Fibroblast of villous mesenchyme (primary cell): ENCODE measurements at places on chromosomes 16 and 17.

DNA sequence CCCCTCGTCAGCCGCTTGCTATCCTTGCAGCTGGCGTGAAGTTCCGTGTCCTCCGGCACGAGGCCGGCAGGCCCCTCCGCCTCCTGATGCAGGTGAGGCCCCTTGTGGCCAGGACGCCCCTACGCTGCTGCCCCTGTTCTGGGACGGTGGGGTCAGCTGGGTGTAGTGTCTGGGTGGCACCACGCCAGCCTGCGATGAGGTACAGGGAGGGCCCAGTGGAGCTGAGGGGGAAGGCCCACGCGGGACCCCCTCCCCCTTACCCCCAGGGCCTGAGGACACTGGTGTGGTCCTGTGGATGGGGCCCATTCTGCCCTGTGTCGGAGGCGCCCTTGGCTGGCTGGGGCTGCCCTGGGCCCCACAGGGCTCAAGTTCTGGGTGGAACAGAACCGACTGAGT lies 7.7 kb upstream of the RAB40C start:
- DNase-seq = no peak

DNA sequence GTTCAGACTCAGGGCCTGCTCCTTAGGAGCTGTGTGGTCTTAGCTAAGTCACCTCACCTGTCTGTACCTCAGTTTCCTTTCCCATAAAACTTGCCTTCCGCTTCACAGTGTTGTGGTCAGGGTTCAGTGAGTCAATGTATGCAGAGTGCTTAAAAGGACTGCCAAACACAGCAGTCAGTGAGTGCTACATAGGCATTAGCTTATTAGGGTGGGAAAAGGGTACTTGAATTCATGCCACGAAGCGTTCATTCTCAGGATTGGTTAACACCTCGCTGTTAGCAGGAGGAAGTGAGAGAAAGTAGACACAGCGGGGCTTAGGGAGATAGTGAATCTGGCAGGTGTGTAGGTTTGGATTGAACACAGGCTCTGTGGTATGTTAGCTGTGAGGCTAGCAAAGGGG lies 155.2 kb downstream of the SHISA9 start:
- no peak for DNase-seq

GRCh38 chr17:47698749-47699535 lies 5.0 kb downstream of the TBKBP1 start:
- DNase-seq = peak; percentile 33

DNA sequence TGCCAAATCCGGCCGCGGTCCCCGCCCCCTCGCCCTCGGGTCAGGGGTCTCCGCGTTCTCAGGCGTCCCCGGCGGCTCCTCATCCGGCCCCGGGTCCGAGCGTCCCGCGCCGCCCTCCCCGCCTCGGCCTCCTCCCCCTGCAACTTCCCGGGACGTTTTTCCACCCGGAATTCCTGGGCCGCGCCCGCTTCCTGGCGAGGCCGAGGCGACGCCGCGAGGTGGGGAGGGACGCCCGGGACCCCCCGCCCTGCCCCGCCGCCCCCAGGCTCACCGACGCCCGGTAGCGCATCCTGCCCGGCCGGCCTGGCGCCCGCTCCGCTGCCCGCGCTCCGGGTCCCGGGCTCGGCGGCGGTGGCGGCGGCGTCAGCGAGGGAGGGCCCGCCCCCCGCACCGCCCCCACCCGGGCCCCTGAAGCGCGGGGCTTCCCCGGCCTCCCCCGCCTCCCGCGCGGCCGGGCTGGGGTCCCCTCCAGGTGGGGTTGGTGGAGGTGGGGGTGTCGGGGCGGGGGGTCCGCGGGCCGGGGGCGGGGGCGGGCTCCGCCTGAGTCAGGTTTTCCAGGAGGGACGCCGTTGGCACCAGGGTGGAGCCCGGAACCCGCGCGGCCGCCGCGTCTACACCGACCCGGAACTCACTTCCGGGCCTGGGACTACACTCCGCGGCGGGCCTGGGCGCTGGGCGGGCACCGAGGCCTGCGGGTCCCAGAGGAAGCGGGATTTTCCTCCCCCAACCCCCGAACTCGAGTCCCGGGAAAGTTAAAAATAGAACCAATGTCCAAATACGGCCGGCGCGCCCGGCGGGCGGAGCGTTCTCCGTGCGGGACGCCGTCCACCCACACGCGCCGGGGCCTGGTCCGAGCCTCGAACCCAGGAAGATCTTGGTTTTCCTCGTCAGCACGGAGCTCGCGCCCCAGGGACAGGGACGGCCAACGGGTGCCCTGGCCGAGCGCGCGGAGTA lies 6.8 kb downstream of the MYO1C start:
- DNase-seq = peak; percentile 67

- peak; percentile 60 for DNase-seq
Observed at GRCh38 chr16:56600398-56600999, 7.9 kb upstream of the MT2A start.
